ENCODE measurements at places on chromosomes 12 and 14. TPM values are rescaled to one million over a fixed set of nuclear protein-coding genes. Genes with fewer than 3 reads are reported as not detected.

Gene NFYB
- total RNA-seq: 28.5 TPM

Gene GPD1
- under 0.01 TPM for total RNA-seq

Gene TRHDE
- 20.9 TPM for total RNA-seq

GRCh38 chr12:62834406-62834805 is 100.5 kb downstream of the PPM1H start:
- no peak for DNase-seq

- no peak for DNase-seq
Observed at GRCh38 chr12:15581006-15581405, 208.2 kb downstream of the EPS8 start.

GRCh38 chr12:9064815-9065606 is 50.7 kb downstream of the A2M start:
- peak; percentile 13 for DNase-seq

- DNase-seq: peak; percentile 8
Observed at GRCh38 chr14:101518611-101519473, 42.5 kb upstream of the DIO3 start.

DNA sequence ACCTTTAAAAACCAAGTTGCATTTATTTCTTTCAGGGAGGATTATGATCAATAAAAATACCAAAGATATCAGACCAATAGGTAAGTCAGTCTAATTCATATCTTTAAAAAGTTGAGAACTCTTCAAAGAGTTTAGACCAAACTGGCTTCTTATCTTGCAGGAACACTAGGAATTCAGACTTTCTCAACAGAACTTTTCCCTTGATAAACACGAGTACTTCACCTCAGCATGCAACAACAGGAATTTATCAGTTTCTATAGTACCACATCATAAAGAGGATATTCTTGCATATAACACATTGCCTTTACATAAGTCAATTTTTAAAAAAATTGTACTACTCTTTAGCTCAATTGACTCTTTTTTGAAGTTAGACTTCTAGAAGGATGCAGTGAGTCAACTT is 68.2 kb downstream of the DNAI7 start:
- DNase-seq: no peak
